ENCODE measurements at places on chromosomes 13 and 19. TPM values are rescaled to one million over a fixed set of nuclear protein-coding genes. Genes with fewer than 3 reads are reported as not detected.

The TTC9B gene
- not detected for total RNA-seq

The CYSLTR2 gene
- not detected for total RNA-seq

The TIMM44 gene
- total RNA-seq: 108 TPM

The PGLYRP2 gene
- not detected for total RNA-seq

The CRLF1 gene
- 0.58 TPM for total RNA-seq

The PLEKHJ1 gene
- 167 TPM for total RNA-seq

The SHISA7 gene
- 0.17 TPM for total RNA-seq

The TMPRSS9 gene
- total RNA-seq: not detected

The C1QTNF9B gene
- not detected for total RNA-seq

The ZNF471 gene
- total RNA-seq: 0.69 TPM

The PCSK4 gene
- total RNA-seq: 1.4 TPM

The PRODH2 gene
- total RNA-seq: not detected

The POGLUT2 gene
- 26.6 TPM for total RNA-seq

The KLK12 gene
- total RNA-seq: not detected

The KL gene
- 1.4 TPM for total RNA-seq

The DKKL1 gene
- 1.3 TPM for total RNA-seq

The CD79A gene
- not detected for total RNA-seq

The LGALS7B gene
- total RNA-seq: not detected

The ZMYM5 gene
- total RNA-seq: 4.1 TPM

The ZNF610 gene
- 1.3 TPM for total RNA-seq

The BRSK1 gene
- total RNA-seq: 16.1 TPM

The SPRED3 gene
- total RNA-seq: 2.8 TPM

The STXBP2 gene
- 49.4 TPM for total RNA-seq

The ANGPTL8 gene
- total RNA-seq: not detected

The GMIP gene
- total RNA-seq: 17.0 TPM

The CCDC124 gene
- total RNA-seq: 68.4 TPM
